Cardiac septum (tissue), 1 donor: ENCODE measurements at places on chromosomes 5 and 9. TPM values are rescaled to one million over a fixed set of nuclear protein-coding genes. Genes with fewer than 3 reads are reported as not detected.

Gene OTP
- not detected for total RNA-seq

Gene RNF183
- total RNA-seq = not detected

DNA sequence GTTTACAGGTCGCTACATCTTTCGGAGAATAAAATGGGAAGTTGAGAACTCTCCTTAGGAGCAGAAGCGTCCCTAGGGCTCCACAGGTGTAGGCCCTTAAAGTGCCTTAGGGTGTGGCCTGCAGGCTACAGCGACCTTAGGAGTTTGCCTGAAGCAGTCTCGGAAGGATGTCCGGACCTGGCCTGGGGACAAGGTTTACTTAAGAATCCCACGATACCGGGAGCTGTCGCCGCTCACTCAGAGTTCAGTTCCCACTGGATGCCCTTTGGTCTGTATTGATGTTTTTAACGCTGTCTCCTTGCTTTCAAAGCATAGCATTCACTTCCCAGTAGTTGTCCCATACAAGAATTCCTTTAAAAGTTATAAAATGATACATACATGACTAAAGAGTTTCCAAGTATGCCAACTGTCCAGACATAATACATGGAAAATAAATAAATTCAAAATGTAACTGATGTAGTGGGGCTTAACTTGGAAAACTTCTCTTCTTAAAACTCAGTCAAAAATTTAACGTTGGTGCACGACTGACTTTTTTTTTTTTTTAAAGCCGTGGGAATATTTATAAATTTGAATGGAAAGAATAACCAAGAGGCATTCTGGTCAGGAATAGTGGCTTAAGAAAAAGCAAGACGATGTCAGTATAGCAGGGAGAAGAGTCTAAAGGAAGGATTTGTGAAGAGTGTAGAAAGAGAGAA is 848 bp downstream of the RAD50 start:
- DNase-seq = no peak

DNA sequence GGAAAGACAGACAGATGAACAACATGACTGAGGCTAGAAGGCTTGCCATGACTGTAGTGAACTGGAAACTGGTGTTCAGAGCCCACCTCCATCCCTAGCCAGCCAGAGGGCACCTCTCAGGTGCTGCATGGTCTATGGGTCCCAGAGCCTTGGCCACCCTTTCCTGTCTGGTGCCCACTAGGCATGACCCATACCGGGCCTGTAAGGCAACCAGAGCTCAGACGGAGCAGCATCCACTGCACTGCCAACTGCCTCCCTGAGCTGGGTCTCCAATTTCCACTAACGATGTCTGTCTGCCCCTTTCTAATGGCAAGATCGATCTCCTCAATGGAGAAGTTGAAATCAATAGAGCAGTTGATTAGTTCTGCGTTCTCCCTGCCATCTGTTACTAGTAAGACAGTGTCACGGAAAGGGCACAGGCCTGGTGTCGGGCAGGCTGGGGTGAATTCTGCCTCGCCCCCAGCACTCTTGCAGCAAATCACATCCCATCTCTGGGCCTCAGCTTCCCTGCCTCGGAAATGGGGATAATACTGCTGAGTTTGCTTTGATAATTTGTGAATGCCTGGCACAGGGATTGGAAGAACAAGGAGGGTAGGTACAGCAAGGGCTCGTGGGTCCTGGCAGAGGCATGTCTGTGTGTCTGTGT is 172.3 kb upstream of the MVB12B start:
- peak; percentile 53 for DNase-seq

- no peak for DNase-seq
These were observed 8.9 kb downstream of the SMIM23 start for GRCh38 chr5:171794470-171794960.

DNA sequence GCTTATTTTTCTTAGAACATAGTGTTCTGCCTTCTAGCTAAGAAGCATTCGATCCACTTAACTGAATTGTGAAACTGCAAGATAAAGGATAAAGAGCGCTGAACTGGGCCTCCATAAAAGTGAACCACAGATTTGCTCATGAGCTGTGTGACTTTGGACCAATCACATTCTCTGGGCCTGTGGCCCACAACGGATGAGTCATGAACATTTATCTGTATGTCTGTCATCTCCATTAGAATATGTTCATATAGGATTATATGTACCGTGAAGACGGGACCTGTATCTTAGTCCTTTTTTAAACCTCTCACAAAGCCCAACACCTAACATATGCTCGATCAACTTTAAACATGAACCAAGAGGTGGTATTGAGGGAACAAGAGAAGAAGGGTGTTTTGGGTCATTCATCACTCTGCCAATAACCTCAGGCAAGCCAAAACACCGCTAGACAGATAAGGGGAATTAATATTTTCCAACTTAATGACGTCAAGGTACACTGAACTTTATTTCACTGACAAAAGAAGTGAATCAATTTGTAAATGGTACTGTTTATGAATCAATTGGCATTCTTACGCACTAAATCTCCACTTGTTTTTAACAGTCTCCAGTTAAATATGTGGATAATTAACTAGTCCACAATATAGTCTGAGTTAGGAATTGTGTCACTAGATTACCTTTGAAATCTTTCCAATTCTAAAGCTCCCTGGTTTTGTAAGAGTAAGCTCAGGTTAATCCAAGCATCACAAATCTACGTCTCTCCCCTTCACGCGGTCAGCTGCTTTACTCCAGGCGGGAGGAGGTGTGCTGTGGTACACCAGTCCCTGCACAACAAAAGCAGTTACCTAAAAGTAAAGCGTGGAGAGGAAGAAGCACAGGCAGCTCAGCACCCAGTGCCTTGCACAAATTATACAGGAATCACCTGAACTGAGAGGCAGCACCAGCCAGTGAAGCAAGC is 1.6 kb downstream of the TMEM245 start:
- no peak for DNase-seq
